Activated T-cell treated with anti-CD3 and anti-CD28 coated beads for 24 hours (primary cell): ENCODE measurements at places on chromosomes 11 and 22.

DNA sequence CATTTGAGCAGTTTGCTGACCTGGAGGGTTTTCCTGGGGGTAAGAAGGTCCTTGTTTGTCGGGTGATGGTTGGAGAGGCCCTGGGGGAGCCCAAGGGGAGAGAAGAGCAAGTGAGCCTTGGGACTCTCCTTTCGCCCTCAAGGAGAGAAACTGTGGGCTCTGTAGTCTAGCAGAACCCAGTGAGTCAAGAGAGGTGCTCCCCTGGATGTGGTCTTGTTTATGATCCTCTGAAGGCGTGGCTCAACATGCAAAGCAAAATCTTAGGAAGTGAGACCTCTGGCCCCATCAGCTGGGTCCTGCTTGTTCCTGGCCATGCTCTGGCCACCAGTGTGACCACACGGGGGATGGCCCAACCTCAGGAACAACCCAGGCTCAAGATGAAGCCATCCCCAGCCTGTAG lies 66.5 kb upstream of the ALX4 start:
- DNase-seq = no peak

DNA sequence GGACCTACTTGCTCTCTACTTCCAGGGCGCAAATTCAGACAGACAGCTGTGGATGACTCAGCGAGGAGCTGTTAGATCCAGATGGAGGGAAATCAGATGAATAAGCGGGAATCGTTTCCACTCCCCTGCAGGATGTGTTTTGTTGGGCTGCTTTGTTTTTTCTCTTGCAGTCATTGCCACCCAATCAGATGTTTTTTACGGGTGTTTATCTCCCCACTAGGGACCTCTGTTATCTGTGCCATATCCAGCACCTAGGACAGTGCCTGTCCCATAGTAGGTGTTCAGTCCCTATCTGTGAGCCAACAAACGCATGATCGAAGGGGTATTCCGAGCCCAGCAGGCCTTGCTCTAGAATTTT lies 51.1 kb upstream of the PARVG start:
- no peak for DNase-seq

- DNase-seq = no peak
Observed at GRCh38 chr22:35377735-35378134, 3.2 kb upstream of the HMOX1 start.

DNA sequence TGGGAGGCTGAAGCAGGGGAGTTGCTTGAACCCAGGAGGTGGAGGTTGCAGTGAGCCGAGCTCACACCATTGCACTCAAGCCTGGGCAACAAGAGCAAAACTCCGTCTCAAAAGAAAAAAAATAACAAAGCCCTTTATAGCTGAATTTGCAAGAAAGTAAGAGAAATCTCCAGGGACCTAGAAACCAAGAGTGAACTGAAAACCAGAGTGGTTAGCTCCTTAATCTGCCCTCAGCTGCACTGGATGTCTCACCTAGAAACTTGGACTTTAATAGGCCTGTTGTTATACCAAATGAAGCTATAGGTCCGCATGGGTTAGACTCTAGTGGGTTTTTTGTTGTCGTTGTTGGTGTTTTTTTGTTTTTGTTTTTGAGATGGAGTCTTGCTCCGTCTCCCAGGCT lies 4.1 kb downstream of the NEU3 start:
- no peak for DNase-seq

DNA sequence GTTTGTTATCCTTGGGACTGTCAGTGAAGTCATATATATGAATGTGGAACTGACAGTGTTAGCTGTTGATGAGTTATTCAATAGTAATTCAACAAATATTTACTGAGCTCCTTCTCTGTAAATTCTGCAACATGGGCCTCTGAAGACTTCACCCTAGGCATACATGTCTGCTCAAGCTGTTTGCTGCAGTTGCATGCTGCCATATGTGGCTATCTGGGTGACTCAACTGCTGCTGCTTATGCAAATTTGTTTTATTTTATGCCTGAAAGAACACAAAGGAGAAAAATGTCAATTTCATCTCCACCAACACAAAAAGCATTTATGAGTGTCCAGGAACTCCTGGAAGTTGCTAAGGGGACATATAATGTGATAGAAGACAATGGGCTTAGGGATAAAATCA lies 417.6 kb downstream of the AASDHPPT start:
- no peak for DNase-seq

- no peak for DNase-seq
Observed at GRCh38 chr11:130631119-130631518, 182.7 kb downstream of the ADAMTS15 start.

DNA sequence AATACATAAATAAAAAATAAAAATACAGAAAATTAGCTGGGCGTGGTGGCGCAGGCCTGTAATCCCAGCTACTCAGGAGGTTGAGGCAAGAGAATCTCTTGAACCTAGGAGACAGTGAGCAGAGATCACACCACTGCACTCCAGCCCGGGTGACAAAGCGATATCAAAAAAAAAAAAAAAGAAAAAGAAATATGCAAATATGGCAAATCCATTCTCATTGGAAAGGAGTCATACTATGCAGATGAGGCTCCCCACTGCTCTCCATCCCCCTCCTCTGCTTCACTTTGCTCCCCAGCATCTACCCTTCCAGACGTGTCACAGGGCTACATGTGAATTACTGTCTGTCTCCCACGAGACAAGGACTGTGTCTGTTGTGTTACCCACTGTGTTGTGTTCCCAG lies 36.3 kb upstream of the PDGFB start:
- DNase-seq = no peak

GRCh38 chr22:23225337-23225723 lies 45.0 kb downstream of the BCR start:
- DNase-seq = no peak

DNA sequence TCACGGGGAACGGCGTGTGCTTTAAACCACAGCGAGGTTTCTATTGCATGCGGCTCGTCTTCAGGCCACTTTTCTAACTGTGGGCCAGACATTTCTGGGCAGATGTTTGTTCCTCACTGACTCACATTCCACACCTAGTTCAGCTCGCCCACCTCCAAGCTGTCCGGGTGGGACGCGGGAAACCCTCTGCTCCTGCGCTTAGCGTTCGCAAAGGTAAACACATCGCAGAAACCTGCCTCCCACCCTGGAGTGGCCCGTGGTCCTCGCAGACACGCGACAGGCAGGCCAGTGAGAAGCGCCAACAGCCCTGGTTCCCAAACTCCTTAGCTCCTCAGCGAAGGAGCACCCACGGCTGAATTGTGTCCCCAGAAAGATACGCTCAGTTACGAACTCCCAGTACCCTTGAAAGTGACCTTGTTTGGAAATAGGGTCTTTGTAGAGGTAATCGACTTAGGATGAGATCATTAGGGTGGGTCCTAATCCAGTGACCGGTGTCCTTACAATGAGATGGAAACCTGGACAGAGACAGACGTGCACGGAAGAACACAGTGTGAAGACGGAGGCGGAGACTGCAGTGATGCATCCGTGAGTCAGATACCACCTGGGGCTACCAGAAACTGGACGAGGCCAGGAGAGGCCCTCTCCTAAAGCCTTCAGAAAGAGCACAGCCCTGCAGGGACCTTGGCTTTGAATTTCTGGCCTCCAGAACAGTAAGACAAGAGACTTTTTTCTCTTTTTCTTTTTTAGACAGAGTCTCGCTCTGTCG lies 82.7 kb downstream of the CELSR1 start:
- no peak for DNase-seq
